ENCODE measurements at places on chromosomes 1 and 21.

GRCh38 chr1:12208271-12208670, 21.6 kb upstream of the VPS13D start:
- DNase-seq: no peak

DNA sequence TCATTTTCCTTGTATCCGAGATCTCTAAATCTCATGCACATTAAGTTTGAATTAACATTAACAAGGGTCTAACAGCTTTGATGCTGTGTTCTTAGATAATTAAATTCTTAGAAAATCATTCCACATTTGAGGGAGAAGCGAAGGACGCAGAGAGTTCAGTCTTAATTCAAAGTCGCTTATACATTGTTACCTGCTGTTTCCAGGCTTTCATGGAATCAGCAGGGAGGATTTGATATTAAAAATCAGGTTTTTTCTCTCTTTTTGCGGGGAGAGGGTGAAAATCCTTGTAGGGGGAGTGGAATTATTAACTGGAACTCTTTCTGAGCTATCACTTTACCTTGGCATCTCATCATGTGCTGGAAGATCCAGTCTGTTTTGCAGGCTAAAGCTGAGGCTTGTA, 27.7 kb upstream of the DAB1 start:
- no peak for DNase-seq

GRCh38 chr1:43444836-43445235, 8.9 kb downstream of the HYI start:
- no peak for DNase-seq

GRCh38 chr1:33030575-33030974, 6.1 kb downstream of the AK2 start:
- DNase-seq: no peak

DNA sequence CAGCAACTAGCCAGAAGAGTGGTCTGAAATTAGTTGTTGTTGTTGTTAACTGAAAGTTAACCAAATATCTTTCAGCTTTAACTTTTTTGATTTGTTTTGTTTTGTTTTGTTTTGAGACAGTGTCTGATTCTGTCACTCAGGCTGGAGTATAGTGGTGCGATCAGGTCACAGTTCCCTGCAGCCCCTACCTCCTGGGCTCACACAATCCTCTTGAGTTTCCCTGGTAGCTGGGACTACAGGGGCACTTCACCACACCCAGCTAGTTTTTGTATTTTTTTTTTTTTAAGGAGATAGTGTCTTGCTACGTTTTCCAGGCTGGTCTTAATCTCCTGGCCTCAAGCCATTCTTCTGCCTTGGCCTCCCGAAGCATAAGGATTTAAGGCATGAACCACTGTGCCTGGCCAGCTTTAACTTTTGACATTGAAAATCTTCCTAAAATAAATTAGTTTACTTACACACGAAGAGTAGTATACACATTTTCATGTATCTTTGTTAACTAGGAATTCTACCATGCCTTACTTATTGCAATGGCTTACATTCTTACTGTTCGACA, 45.0 kb downstream of the GNG12 start:
- DNase-seq: no peak

DNA sequence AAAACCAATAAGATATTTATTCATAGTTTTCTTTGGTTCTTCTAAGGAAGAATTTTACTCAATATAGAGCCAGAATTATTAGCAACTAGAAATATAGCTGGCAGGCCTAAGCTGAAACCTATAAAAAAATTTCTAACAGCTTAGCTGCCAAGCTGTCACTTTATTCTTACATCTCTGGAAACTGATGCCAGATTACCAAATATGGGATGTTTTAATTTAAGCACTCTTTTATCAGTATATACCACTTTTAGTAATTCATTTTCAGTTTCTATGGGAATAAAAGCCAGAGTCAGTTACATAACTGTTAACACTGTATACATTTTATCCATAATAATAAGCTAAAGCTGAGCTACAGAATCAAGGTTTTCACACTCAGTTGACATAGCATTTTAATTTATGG, 68.7 kb upstream of the MPC2 start:
- DNase-seq: no peak

- no peak for DNase-seq
Observed at GRCh38 chr1:88976235-88976634, 16.2 kb downstream of the KYAT3 start.

GRCh38 chr21:44533121-44533890, 6.7 kb downstream of the KRTAP10-1 start:
- no peak for DNase-seq

GRCh38 chr21:18041012-18041411, 203.6 kb upstream of the CHODL start:
- no peak for DNase-seq

DNA sequence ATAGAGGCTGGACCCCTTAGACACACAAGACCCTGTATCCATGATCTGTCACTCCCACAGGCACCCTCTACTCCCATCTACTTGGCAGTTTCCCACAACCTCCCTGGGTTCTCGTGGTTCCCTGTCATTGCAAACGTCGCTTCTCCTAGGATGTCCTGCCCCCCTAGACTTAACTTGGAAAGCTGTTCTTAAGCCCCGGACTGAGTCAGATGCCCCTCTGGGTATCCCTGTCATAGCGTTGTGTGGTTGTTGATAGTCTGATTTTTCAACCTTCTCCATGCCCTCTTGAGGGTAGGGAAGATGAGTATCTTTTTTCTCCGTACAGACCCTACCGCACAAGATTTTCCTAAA, 11.8 kb downstream of the RCC1 start:
- no peak for DNase-seq

GRCh38 chr1:164611754-164612642, 53.0 kb downstream of the PBX1 start:
- DNase-seq: no peak

DNA sequence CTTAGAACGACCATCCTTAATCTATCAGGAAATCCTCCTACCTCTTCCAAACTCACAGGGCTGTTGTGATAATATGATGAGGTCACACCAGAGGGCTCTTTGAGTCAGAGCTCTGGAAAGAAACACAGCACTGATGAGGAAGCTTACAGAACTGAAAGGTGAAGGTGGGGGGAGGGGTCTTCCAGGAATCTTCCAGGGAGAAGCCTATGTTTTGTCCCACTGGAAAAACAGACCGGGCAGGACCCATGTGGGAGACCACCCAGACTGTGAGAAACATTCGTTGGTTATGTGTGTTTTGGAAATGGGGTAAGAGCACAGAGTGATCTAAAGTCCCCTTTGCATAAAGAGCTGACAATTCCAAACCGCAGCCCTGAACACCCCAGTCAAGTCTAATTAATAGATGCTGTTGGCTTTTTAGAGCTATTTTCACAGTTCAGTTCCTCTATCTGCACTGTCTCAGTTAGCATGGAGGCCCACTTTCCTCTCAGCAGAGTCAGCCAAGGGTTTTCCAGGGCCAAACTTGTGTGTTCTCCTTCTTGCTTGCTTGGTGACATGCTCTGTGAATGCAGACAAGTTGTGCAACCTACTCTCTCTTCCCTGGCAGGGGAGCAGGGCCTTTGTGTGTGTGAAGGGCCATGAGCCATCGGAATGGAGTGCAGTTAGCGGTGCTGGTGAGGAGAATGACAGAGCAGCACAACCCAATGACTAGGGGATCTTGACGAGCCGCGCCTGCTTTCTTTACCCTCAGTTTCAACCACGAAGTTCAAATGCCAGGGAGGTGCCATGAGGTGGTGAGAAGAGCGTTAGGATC, 12.3 kb downstream of the PHLDA3 start:
- DNase-seq: no peak

DNA sequence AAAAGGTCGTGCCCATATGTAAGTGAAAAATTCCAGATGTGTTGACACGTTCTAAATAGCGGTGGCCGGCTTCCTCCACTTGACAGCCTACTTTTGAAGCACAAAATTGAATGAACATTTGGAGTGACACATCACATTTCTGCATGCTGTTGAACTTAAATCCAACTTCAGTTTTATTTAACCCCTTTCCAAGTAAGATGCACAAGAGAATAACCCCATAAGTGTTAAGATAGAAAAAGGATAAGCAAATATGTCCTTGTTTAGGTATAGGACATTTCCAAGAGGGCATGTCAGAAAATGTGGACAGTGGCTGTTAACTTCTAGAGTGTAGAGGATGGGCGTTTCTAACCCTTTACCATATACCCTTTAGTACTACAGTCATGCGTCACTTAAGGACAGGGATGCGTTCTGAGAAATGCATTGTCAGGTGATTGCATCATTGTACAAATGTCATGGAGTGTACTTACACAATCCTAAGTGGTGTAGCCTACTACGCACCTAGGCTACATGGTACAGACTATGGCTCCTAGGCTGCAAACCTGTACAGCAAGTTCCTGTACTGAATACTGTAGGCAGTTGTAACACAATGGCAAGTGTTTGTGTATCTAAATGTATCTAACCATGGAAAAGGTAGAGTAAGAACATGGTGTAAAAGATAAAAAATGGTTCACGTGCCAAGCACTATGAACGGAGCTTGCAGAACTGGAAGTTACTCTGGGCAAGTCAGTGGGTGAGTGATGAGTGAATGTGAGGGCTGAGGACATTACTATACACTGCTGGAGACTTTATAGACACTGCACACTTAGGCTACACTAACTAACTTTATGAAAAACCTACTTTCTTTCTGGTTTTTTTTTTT, 9.3 kb upstream of the FAM89A start:
- DNase-seq: no peak

DNA sequence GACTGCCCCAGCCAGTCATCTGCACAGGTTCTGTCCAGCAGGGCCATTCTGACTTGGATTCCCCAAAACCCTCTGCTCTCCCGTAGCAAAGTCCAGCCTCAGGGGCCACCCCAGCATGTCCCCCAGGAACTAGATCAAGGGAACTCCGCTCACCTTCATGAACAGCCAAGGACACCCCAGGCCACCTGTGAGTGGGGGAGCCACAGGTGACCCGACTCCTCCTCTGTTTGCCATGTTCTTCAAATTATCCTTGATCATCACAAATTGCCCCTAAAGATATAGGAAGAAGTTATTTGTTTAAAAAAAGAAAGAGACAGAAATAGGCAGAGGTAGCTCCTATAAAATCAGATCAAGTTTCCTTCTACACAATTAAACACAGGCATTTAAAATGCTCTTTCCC, 475.0 kb downstream of the MATN1 start:
- no peak for DNase-seq

- DNase-seq: no peak
Observed at GRCh38 chr21:21730512-21730911, 732.3 kb downstream of the NCAM2 start.

- no peak for DNase-seq
Observed at GRCh38 chr1:61569303-61569621, 155.7 kb downstream of the TM2D1 start.

DNA sequence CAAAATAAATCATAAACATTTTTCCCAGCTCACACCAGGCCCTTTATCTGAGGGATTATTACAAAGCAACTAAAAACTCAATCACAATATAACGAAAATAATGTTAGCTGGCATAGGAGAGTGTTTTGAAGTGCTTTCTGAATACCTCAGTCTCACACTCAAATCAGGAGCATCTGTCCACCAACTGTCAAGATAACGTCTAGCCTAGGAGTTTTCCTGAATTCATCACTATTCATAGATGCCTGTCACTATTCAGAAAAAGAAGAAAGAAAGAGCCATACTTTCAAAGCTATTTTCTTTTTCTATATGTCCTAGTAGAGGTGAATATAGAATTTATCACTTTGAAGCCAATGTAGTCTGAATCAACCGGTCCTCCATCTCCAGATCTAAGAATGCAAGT, 127.0 kb downstream of the AKT3 start:
- DNase-seq: no peak

- DNase-seq: no peak
Observed at GRCh38 chr1:104463126-104463697, 713.5 kb downstream of the AMY1C start.

GRCh38 chr1:100769906-100770646, 50.5 kb downstream of the VCAM1 start:
- no peak for DNase-seq

All from 8988T (cell line).